ENCODE measurements at places on chromosomes 2 and 18.
A peak's percentile ranks its signal among the peaks of the same experiment; 100 is the strongest.

DNA sequence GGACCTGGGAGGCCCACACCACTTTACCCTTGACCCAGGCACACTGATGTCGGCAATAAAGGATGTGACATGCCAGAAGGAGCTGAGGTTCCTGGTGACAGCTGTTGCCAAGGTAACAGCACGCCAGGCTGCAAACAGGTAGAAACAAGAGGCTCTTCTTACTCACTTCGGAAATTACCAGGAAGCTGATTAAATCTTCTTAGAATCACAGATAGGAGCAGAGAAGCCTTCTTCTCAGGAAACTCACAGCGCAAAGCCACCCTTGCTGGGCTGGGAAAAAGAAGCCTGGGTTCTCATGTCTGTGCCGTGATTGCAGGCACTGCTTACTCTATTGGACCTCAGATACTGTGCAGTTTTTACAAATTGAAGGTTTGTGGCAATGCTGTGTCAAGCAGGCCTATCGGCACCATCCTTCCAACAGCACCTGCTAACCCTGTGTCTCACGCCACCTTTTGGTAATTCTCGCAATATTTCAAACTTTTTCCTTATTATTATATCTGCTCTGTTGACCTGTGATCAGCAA is 61.0 kb upstream of the TAF1B start:
- peak; percentile 89 for DNase-seq

GRCh38 chr2:138030459-138030858 is 66.2 kb downstream of the HNMT start:
- no peak for DNase-seq

DNA sequence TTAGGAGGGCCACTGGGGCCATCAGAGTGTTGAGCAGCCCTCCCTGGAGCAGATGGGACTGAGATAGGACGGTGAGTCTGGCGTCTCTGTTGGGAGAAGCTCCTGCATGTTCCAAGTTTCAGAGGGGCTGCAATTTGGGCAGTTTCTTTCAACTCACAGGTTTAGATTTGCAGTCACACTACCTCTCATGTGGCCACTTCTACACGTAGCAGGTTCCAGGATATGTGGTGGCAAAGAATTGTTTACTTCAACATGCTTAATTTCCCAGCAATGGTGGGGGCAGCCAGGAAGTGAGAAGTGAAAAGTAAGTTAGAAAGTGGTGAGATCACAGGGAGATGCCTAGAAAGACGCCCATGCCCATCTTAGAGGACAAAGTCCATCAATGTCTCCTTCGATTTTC is 9.3 kb downstream of the NCK2 start:
- peak; percentile 83 for DNase-seq

DNA sequence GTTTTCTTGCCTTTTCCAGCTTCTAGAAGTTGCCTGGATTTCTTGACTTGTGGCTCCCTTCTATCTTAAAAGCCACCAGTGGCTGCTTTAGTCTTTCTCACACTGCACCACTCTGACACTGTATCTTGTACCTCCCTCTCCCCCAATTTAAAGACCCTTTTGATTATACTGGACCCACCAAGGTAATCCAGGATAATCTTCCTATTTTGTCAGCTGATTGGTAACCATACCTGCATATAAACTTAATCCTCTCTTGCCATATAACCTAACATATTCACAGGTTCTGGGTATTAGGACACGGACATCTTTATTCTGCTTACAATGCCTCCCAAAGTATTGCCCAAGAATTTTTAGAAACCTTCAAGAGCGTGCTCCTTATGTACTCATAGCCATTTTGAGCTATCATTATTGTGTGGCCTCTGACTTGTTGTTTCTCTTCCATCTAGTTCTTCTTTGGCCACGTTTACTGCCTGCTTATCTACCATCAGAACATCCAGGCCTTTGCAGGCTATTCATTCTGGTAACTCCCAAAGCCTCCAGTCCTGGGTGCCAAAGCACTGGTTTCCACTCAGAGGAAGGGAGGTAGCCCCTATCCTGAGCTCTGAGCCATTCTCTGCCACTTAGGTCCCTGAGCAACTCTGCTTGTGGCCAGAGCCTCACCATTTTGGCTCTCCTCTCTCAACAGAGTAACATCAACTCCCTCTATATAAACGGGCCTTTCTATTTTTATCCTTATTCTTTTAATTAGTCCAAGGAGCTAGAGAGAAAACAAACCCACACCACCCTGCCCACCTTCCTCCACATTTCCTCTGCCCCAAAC is 70.8 kb downstream of the MYO3B start:
- no peak for DNase-seq

GRCh38 chr2:46277431-46278190 is 19.6 kb upstream of the EPAS1 start:
- DNase-seq, result no peak

GRCh38 chr2:161163440-161163839 is 3.2 kb downstream of the TANK start:
- no peak for DNase-seq

GRCh38 chr2:70009762-70010575 is 48.5 kb upstream of the ASPRV1 start:
- DNase-seq, result no peak

DNA sequence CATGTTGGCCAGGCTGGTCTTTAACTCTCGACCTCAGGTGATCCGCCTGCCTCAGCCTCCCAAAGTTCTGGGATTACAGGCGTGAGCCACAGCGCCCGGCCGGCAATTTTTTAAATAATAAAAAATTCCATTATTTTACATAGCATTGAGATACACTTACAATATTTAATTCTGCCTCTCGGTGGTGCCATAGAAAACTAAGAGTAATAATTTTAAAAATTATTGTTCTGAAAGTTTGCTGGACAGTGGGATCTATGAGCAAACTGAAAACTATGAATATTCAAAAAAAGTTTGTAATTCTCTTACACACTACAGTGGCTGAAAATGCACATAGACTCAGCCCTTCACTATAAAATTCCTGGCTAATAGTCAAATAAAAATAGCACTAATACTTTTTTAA is 90.9 kb upstream of the STON1 start:
- no peak for DNase-seq

GRCh38 chr2:3483986-3484960 is 35.1 kb downstream of the ADI1 start:
- DNase-seq, result no peak

DNA sequence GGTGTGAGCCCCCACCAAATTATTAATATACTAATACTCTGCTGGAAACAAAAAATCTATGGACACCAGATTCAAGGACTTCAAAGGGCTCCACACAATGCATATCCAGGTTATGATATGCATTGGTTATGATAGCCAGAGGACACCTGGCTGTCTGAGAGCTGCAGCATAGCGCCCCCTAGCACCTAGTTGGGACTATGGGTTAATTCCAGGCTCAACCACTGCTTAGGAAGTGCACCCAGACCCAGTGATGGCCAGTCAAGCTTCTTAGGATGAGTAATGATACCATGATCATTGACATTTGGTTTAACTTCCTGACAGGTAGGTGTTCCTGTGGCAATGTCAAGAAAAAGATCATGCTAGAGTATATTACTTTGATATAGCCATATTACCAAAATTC is 3.8 kb upstream of the FRZB start:
- peak; percentile 45 for DNase-seq

DNA sequence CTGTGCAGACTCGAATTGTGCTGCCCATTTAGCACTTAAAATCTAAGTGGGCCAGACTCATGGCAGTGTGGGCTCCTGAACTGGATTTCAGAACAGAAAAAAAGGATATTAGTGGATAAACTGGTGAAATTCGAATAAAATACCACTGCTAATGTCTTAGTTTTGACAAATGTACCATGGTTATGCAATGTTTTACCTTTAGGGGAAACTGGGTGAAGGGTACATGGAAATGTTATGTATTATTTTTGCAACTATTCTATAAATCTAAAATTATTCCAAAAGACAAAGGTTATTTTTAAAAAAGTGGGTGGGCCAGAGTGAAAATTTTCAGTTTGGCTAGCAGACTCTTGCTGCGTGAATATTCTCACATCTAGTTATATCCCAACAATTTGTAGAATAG is 260.6 kb upstream of the CCDC68 start:
- DNase-seq, result no peak

GRCh38 chr2:227862741-227863588 is 8.5 kb upstream of the DAW1 start:
- DNase-seq, result no peak

- no peak for DNase-seq
These were observed 23.6 kb upstream of the NMS start for GRCh38 chr2:100446696-100447095.

DNA sequence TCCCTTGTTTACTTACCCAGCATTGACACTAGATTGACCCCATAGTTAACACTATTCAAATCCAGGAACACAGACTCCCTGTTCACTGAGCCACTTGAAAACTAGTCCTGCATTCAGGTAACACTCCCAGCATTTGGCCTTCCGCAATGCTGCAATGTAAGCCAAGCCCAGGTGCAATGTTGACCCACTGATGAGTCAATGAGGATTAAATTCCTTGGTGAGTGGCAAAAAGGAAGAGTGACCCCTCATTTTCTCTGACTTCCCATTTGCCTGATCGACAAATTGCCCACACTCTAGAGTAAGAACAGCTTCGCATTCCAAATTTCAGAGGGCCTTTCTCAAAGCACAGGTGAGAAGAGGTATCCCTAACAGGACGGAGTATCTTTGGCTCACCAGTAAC is 251.9 kb downstream of the FBXO15 start:
- no peak for DNase-seq

DNA sequence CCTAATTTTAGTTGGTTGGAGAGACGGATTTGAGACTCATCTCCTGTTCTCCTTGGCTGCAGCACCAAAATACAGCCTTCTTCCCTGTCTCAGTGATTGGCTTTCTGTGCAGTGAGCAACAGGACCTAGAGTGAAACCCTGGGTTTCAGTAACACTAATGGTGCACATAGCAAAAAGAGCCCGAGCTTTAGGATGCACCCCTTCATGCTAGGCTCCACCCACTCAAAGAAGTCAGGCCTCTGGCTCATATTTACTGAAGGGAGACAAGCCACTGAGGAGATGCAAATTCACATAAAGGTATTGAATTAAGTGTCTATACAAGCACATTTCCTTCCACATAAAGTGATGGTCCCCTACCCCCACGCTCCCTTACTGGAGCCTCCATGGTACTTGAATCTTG is 131.9 kb upstream of the CHAC2 start:
- no peak for DNase-seq

- no peak for DNase-seq
These were observed 4.4 kb downstream of the IHH start for GRCh38 chr2:219056176-219056895.

- DNase-seq, result peak; percentile 40
These were observed 10.3 kb upstream of the DYTN start for GRCh38 chr2:206728277-206729199.

DNA sequence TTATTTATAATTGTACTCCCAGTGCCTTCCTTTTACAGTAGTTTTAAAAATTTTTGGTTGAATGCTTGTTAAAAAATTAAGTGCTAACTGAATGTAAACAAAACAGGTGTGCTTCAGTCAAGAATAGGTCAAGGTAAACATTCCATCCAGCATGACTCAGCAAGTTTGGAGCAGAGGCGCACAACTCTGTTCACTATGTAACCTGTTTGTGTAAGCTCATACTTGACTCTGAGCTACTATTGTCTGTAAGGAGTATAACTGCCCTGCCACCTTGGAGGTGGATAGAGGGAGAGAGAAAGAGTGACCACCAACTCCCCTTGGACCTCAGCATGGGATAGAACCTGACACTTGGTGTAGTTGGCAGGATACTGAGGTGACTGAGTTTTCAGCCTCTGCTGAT is 207.4 kb upstream of the SYT4 start:
- DNase-seq, result no peak

DNA sequence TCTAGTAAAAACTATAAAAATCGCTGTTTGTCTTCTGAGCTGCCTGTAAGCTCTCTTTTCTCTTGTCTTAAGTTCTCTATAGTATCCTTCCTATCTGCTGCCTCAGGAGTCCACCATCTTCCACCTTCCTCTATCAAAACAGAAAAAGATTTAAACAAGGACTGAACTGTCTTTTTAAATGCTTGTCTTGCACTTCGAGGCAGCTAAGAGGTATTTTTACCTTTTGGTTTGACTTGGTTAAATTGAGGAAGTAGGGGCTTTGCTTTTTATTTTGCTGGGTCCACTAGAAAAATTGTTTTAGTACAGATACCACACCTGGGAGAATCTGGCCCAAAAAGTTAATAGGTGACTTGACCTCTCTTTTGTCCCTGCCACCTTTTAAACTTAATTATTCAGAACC is 12.2 kb downstream of the SESTD1 start:
- DNase-seq, result no peak

DNA sequence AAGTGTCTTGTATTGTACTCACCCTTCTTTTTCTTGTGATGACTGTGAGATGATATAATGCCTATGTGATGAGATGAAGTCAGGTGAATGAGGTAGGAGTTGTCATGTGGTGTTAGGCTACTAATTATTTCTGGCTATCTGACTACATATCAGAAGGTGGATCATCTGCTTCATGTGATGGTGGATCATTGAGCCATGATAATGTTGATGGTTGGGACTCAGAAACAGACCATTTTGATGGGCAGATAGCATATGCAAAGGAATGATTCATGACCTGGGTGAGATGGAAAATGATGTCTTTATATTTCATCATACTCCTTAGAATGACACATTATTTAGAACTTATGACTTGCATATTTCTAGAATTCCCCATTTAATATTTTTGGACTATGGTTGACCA is 19.5 kb downstream of the ANKRD30B start:
- no peak for DNase-seq

All from activated CD4-positive, alpha-beta T cell treated with anti-CD3 and anti-CD28 coated beads for 36 hours (primary cell).